ENCODE measurements at places on chromosomes 3 and 15.
A peak's percentile ranks its signal among the peaks of the same experiment; 100 is the strongest.

DNA sequence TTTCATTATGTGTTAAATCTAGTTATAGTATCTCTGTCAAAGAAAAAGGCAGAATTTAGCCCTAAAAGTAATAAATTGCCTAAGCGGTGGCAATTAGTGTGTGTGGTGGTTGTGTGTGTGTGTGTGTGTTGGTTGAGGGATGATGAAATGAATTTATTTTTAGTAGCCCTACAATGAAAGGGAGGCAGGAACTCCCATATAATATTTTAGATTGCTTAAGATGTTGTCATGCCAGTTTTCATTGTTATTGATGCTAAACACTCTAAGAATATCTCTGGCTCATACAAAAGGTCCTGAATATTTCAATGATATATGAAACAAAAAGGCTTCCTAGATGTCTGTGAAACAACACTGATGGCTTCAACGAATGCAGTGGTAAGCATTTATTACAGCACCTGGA lies 140.6 kb upstream of the TBC1D5 start:
- no peak for DNase-seq

GRCh38 chr3:88133711-88134263 lies 16.0 kb upstream of the C3orf38 start:
- no peak for DNase-seq

DNA sequence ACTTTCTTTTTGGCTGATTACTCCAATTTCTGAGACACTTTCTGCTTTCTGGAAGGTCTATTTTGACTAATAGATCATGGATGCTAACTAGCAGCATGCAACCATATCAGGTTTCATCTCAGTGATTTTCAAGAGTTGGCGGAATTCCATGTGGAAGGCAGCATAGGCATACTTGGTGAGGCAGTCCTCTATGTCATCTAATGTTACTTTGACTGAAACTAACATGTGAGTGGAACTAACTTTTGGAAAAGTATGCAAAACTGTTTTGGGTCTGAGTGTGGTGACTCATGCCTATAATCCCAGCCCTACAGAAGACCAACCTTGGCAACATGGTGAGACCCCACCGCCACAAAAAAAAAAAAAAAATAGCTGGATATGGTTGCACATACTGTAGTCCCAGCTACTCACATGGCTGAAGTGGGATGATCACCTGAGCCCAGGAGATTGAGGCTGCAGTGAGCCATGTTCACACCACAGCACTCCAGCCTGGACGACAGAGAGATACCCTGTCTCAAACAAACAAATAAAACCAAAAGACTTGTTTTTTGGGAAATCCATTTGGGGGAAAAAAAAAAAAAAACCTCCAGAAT lies 1033.7 kb downstream of the ROBO1 start:
- peak; percentile 56 for DNase-seq

DNA sequence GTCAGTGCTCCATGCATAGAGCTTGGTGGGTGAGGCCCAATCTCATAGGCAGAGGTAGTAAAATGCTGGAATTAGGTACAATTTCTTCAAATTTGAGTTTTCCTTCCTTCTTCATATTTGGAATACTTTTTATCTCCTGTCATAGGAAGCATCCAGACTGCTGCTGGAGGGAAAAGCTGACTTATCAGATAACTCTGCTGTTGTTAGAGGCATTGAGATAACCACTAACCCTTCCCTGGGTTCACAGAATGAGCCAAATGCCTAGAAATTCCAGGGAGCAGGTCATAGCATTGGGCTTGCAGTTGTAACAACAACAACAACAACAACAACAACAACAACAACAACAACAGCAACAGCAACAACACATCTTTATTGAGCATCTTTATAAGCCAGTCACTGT lies 332.7 kb downstream of the PDCD6IP start:
- DNase-seq: no peak

- DNase-seq: no peak
Measured at GRCh38 chr3:129063841-129064482, 3.4 kb downstream of the GP9 start.

- DNase-seq: no peak
Measured at GRCh38 chr3:103785537-103785936, 1350.7 kb downstream of the ZPLD1 start.
